Caki2 (cell line): ENCODE measurements at places on chromosomes 12 and 14. TPM values are rescaled to one million over a fixed set of nuclear protein-coding genes. Genes with fewer than 3 reads are reported as not detected.

The LGR5 gene
- not detected in 2 replicates for total RNA-seq

The PDZRN4 gene
- not detected in 2 replicates for total RNA-seq

The GPD1 gene
- total RNA-seq, result not detected in 2 replicates

The CTDSP2 gene
- 47.5 and 73.7 TPM in 2 replicates for total RNA-seq

The TCP11L2 gene
- total RNA-seq, result 6.8 and 7.9 TPM in 2 replicates

The TMTC3 gene
- 21.3 and 21.9 TPM in 2 replicates for total RNA-seq

The DCP1B gene
- 14.2 and 42.4 TPM in 2 replicates for total RNA-seq

The GPR84 gene
- not detected in 2 replicates for total RNA-seq

The FAM181A gene
- total RNA-seq, result not detected in 2 replicates

The ACSM4 gene
- total RNA-seq, result not detected in 2 replicates

The FAIM2 gene
- not detected in 2 replicates for total RNA-seq

The PRR13 gene
- 151 and 174 TPM in 2 replicates for total RNA-seq

The ZC2HC1C gene
- 6.5 and 15.6 TPM in 2 replicates for total RNA-seq

The FLVCR2 gene
- total RNA-seq, result 2.9 and 7.0 TPM in 2 replicates

The GPR135 gene
- 0.71 TPM in 1 of 2 replicates, not detected in the other for total RNA-seq

The PRKD1 gene
- 5.1 and 10.3 TPM in 2 replicates for total RNA-seq

The SMIM41 gene
- total RNA-seq, result not detected in 2 replicates

The RTL1 gene
- total RNA-seq, result not detected in 2 replicates

The KLHL33 gene
- total RNA-seq, result not detected in 2 replicates

The KLHDC1 gene
- 0.26 TPM in 1 of 2 replicates, not detected in the other for total RNA-seq

The ADAM21 gene
- total RNA-seq, result not detected in 2 replicates

The RBP5 gene
- not detected in 2 replicates for total RNA-seq

The PARPBP gene
- 10.9 and 13.9 TPM in 2 replicates for total RNA-seq

The ANKRD33 gene
- total RNA-seq, result not detected in 2 replicates

The CMA1 gene
- not detected in 2 replicates for total RNA-seq

The TAC3 gene
- not detected in 2 replicates for total RNA-seq

The TMCC3 gene
- total RNA-seq, result 0.10 and 0.38 TPM in 2 replicates

The KMT2D gene
- 10.7 and 15.2 TPM in 2 replicates for total RNA-seq

The OLR1 gene
- total RNA-seq, result not detected in 2 replicates

The SLC25A21 gene
- 1.3 and 1.9 TPM in 2 replicates for total RNA-seq

The NRL gene
- total RNA-seq, result 1.8 TPM in 1 of 2 replicates, not detected in the other

The OR6C2 gene
- not detected in 2 replicates for total RNA-seq

The GPX2 gene
- 84.3 and 142 TPM in 2 replicates for total RNA-seq

The MYO1A gene
- total RNA-seq, result not detected in 2 replicates

The RNASE4 gene
- total RNA-seq, result 18.5 and 21.6 TPM in 2 replicates
